Fibroblast of pulmonary artery (primary cell): ENCODE measurements at places on chromosomes 13 and 19.

DNA sequence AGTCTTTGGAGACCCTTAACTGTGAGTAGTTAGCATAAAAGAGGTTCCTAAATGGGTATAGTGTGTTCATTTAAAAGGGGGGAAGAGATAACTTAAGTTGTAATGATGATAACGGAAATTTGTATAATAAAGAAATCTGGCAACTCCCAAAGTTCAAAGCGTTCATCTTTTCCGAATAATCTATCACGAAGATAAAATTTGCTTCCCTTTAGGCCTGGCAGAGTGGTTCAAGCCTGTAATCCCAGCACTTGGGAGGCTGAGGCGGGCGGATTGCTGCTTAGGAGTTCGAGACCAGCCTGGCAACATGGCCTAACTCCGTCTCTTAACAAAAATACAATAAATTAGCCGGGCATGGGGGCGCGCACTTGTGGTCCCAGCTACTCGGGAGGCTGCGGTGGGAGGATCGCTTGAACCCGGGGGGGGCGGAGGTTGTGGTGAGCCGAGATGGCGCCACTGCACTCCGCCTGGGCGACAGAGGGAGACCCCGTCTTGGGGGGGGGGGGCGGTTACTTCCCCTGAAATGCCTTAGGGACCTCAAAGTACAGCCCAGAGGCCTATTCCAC is 934 bp downstream of the N4BP2L2 start:
- DNase-seq = peak; percentile 19

GRCh38 chr19:47313754-47314295 is 4.2 kb downstream of the C5AR1 start:
- no peak for DNase-seq

DNA sequence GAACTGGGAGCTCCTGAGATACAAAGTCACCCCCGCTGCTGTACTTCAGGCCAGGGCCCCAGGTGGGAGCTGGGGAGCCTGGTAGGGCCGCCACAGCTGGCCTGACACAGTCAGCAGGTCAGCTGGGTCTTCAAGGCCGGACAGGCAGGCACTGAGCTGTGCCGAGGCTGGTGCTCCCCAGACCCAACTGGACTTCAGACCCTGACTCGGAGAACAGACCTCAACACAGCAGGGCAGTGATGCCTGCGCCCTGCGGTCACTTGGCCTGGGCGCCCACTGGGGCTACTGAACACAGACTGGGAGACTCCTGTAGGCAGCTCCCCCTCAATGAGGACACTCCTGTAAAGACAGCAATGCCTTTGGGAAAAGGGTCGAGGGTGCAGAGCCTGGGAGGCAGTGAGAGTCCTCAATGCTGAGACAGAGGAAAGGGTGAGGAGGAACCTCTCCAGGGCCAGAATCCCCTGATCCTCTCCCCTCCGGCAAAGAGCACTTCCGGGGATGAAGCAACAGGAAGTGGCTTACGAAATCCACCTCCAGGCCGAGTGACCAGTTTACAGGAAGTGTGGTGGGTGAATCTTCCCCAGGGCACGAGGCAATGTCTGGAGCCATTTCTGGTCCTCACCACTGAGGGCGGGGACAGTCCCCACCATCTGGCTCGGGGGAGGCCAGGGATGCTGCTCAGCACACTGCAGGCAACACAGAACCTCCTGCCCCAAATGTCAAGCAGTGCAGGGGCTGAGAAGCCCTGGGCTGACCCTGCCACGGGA is 40.8 kb upstream of the ISYNA1 start:
- DNase-seq = peak; percentile 92

- DNase-seq = no peak
These were observed 906.8 kb upstream of the SPRY2 start for GRCh38 chr13:81247711-81248110.

DNA sequence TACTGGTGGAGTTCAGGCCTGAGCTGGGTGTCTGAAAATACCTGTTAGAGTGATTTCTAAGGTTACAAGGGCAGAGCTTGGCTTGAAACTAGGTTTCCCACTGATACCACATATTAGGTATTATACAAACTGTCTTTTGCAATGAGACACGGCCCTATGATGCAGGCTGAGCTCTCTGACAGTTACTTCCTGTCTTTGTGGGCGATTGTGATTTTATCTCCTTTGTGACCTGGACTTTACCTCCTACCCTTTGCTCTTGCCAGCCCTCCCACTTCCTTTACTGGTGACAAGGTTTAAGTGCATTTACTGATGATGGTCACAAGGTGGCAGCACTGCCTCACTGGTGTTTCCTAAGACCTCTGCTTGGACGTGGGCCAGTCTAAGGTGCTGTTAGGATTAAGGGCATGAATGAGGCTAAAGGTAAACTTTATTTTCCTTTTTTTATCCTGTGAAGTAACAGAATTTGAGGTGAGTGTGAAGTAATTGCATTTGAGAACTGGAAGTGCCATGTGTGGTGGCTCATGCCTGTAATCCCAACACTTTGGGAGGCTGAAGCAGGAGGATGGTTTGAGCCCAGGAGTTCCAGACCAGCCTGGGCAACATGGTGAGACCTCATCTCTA is 7.7 kb upstream of the CXCL17 start:
- peak; percentile 94 for DNase-seq

DNA sequence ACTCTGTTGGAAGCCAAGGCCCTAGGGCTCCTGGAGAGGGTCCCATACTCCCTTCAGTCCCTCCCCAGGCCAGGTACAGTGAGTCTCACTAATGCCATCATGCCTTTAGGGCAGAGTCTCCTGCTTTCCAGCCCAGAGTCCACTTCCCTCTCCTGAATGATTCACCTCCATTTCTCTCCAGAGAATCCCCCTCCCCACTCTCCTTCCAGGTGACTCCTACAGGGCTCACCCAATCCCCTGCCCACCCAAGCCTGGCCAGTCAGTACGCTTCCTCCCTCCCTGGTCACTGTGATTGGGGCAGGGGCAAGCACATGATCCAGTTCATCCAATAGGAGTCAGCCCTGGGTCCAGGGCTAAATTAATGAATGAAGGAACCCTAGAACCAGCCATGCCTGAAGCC is 35.0 kb upstream of the PNMA8B start:
- no peak for DNase-seq
